ENCODE measurements at places on chromosomes 12 and 14.

DNA sequence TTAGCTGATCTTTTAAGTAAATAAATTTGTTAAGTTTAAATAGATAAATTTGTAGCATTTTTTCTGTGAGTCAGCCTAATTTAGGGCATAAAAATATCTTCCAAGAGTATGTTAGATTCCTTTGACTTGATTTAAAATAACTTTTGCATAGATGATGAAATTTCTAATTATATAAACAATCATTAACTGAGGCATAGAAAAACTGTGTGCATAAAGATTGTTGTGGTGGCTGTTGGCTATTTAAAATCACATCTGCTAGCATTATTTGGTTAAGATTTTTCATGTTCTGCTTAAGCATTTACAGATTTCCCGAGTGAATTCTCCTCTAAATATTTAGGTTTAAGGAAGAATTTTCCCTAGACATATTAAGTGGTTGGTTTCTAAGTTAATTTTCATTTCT, 223.2 kb downstream of the FSCB start:
- no peak for DNase-seq

DNA sequence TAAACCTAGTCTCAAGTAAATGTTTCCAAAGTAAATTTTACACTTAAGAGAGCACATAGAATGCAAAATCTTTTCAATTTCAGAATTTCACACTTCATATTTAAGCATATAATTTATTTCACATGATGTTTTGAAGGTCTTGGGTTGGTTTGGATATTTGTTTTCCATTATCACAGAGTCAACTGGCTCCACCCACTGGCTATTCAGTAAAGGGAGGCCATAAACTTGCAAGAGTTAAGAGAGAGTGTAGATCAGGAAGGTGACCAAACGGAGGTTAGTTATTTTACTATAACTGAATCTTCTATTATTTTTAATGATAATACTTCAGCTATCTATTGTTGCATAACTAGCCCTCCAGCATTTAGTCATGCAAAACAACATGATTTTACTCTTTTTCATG, 6.2 kb upstream of the CPNE8 start:
- DNase-seq, result no peak

- no peak for DNase-seq
Observed at GRCh38 chr14:67574156-67574555, 25.9 kb downstream of the PIGH start.

DNA sequence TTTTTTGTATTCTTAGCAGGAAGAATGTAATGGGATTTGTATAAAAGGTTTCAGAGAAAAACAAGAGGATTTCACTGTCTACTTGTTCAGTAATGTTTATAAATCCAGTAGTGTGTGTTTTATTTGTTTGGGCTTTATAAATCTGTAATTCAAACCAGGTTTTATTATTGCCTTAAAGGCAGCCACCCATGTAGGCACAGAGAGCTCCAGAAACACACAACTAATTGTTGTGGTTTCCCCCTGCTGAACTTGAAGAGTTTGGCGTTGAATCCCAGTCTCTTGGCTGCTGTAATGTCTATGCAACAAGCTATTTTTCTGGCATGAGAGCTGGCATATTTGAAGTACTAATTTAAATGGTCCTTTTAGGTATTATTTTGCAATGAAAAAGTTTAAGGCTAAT, 63.4 kb upstream of the SLCO1C1 start:
- no peak for DNase-seq

DNA sequence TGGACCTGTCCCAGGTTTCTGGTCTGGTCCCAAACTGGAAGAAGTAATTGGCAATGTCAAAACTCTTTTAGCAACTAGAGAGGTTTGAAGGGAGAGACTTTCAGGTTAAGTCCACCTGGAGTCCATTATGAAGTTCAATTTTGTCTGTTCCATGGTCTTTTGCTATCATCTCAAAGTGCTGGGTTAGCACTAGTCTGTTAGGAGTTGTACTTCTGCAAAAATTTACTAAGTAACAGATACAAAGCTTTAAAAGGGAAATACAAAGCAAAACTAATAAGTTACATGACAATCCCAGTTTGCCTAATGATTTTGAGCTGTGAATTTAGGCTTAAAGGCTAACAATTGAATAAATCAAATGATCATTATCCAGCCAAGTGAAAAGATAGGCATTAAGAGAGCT, 643.9 kb downstream of the C12orf50 start:
- DNase-seq, result no peak

GRCh38 chr14:35304812-35305462, 12.8 kb downstream of the PSMA6 start:
- DNase-seq, result no peak

DNA sequence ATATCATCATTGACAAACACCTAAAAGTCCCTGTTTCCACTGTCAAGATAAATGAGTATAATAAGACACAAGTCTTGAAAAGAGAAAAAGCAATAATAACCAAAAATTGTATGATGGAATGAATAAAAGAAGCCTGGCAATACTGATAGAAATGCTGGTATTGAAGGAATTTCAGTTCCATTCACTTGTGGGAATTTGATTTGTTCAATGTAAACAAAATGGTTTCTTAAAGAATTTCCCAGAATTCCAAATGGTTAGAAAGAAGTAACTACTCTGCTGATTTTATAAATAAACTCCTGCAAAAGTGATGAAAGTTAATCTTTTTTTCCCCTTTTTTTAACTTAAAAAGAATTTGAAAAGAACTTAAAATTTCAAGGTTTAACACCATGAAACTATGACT, 129.9 kb upstream of the PDZRN4 start:
- DNase-seq, result no peak

GRCh38 chr12:74415633-74416032, 122.0 kb upstream of the ATXN7L3B start:
- DNase-seq, result no peak

- DNase-seq, result no peak
Observed at GRCh38 chr14:39266525-39266870, 32.8 kb downstream of the MIA2 start.

- no peak for DNase-seq
Observed at GRCh38 chr14:28603606-28604005, 163.0 kb upstream of the FOXG1 start.

DNA sequence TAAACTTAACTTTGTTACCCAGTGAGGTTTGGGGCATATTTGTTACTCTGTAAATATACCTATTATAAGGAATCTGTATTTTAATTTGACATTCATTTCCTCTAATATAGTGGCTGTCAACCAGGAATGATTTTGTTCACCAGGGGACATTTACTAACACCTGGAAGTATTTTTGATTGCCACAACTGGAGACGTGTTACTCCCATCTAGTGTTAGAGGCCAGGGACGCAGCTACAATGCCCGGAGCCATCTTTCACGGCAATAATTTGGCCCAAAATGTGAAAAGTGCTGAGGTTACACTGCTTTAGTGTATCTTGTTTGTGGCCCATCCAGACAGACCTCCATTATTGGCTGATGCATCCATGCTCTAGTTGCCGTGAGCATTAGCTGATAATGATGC, 881.3 kb upstream of the ATXN7L3B start:
- DNase-seq, result no peak

- no peak for DNase-seq
Observed at GRCh38 chr12:47244835-47245234, 165.1 kb upstream of the AMIGO2 start.

DNA sequence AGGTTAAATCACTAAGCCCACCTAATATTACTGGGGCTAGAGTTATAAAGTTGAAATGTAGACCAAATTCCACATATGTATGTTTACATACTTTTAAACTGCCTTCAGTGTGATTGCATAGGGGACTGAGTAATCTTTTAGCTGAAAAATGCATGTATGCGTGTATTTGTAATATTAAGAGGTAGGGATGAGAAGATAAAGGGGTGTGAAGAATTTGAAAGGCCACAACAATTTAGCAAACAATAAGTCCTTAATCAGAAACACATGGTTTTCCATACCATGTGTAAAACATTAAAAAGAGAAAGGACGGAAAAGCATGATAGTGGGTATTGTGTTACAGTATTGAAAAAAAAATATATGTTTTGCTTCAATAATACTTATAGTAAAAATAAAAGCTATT, 919.9 kb upstream of the FLRT2 start:
- no peak for DNase-seq

GRCh38 chr12:109998241-109998903, 858 bp upstream of the ANKRD13A start:
- no peak for DNase-seq

- DNase-seq, result no peak
Observed at GRCh38 chr12:8077207-8077606, 4.9 kb upstream of the NECAP1 start.

DNA sequence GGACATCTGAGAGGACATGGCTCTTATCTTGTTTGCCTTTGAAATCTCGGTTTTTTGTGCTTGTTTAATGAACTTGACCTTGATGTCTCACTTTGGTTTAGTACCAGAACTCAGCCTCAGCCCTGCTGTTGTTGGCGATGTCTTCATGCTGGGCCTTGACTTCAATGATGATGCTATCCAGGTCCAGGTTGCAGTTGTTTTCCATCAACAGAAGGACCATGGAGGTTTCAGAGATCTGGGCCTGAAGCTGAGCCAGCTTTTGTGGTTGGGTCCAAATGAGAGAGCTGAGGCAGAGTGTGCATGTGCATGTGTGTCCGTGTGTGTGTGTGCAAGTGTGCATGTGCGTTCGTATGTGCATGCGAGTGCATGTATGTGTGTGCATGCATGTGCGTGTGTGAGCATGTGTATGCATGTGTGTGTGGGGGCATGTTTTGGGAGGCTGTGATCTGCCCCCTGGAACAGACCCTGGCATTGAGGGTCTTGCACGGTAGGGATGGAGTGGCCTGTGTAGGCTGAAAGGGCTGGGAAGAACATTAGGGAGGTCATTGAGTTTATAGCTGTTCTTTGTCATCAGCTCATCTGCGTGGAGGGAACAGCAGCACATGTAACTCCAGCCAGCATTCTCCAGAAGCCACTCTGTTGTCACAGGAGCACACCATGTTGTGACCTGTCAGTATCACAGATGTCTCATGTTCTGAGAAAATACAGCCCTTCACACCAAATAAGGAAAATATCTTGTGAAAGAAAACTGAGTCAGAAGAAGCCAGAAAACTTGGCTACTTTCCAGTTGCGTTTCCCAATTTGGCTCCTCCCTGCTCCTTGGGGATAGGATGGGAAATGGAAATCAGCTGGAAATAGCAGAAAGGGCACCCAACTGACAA, 10.0 kb upstream of the KRT82 start:
- DNase-seq, result no peak

DNA sequence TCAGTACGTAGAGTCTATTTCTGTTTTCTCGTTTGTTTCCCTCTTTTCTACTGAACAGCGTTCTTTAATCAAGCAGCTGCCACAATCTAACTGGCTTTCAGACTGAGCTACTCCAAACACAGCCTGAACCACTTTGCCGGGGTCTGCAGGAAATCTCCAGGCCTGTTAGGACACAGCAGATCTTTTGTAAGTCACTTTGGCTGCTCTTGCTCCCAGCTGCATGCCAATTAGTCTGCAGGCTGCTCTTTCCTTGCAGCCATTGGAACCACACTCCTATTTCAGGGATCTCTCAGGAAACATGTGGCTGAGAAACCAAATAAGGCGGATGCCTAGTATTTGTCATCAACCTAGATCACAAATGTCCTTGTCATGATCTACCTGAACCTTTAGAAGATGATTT, 73.6 kb downstream of the TMTC1 start:
- no peak for DNase-seq

DNA sequence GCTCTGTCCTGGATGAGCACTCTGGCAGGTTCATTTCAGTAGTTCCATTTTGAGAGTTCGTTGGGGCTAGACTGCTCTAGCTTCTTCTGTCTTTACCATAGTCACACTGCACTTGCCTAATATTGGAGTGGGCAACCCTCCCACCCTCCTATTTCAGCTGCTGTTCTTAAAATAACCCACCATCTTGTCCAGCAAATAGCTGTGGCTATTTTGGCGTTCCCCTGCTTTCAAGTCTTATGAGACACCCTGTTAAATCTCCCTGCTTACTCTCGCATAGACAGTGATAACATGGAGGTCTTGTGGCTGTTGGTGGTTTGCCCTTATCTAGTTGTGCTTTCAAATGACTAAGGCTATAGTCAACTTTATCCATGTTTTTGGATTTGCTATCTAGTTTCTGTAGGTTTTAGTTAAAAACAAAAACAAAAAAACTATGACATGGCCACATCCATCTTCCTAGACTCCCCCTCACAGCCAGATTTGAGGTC, 65.5 kb downstream of the LRP6 start:
- no peak for DNase-seq

DNA sequence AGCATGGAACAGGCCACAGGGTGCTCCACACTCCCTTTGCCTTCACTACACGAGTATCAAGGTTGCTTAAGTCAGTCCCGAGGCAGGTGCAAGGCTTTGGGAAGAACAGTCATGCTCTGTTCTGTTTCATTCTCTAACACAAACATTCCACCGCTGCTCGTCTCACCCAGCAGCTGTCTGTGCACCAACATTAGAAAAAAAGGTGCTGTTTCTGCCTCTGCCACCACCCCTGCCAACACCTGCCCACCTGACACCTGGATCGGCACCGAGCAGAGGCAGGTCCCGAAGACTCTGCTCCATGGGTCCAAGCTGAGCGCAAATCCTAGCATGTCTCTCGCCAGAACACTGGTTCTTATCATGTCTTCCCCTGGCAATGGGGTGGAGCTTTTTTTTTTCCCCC, 347.7 kb downstream of the TMEM132D start:
- DNase-seq, result no peak

DNA sequence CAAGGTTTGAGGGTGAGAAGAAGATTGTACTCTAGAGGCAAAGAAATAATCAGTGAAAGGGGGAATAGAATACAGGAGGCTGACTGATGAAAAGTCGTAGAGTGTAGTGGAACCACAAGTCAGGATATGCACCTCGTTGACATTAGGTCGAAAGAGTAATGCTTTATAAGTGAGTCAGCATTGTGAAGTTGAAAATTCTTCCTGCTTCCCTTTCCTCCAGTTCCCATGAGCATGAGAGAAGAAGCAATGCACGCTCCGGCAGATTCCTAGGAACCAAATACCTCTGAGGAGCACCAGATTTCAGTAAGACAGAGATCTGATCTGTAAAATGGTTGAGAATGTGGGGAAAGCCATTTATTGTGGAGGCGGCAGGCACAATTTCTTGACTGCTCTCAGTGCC, 16.5 kb downstream of the CCER1 start:
- DNase-seq, result no peak

DNA sequence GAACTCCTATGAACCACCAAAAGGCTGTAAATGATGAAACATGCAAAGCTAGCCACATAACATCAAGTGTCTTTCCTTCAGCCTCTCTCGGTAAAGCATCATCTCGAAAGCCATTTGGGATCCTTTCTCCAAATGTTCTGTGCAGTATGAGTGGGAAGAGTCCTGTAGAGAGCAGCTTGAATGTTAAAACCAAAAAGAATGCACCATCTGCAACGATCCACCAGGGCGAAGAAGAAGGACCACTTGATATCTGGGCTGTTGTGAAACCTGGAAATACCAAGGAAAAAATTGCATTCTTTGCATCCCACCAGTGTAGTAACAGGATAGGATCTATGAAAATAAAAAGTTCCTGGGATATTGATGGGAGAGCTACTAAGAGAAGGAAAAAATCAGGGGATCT, 61.2 kb downstream of the ATG14 start:
- no peak for DNase-seq

DNA sequence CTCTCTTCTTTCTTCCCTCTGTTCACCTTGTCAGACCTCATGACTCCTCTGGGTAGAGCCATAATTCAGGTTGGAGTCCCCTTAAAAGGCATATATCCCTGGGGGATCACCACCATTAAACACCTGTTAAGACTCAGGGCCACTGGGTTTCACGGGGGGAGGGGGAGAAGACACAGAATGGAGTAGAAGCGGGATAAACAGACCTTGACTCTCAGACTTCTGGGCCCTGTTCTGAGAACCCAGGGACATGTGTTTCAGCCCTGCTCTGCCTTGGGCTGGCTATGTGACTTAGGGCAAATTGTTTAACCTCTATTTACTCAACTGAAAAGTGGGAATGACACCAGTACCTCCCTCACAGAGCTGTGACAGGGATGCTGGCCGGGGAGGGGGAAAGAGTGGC, 4.6 kb downstream of the CDH24 start:
- DNase-seq, result no peak

All from 8988T (cell line).